ENCODE measurements at places on chromosomes 6 and 20.

DNA sequence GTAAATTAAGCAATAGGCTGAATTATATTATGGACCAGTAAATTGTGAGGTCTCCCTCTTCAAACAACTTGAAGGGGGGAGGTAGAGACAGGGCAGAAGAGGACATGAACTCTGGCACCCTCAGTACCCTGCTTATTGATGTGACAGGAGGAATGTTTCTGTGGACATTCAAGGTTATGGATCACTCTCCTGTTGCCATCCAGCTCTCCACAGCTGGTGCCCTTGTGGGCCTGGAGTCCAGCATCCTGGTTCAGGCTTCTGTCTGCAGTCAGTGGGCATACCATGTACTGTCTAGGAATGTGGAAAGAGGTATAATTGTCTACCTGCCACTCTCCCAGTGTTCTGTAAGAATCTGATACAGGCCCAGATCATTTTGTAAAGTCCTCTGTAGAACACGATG, 55.6 kb downstream of the FAM120B start:
- no peak for DNase-seq

GRCh38 chr6:99613705-99614429, 7.2 kb downstream of the PRDM13 start:
- DNase-seq: no peak

GRCh38 chr20:3093861-3094361, 9.4 kb upstream of the AVP start:
- no peak for DNase-seq

- no peak for DNase-seq
Observed at GRCh38 chr6:130968476-130968875, 94.6 kb downstream of the EPB41L2 start.

DNA sequence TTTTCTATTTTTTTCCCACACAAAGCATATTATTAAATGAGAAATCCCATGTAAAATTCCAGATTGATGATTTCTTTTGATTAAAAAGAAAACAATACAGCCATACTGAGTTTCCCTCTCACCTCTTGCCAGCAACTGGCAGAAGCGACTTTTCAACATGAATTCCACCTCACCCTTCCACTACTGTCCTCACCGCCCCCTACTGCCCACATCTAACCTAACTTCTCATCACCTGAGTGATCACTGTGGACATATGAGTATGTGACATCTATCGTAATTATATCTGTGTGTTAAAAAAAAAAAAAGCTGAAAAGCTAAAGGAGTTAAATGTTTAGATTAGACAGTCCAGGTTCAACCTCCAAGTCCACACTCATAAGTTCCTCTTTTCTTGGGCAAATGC, 528.6 kb downstream of the PRKN start:
- DNase-seq: no peak

DNA sequence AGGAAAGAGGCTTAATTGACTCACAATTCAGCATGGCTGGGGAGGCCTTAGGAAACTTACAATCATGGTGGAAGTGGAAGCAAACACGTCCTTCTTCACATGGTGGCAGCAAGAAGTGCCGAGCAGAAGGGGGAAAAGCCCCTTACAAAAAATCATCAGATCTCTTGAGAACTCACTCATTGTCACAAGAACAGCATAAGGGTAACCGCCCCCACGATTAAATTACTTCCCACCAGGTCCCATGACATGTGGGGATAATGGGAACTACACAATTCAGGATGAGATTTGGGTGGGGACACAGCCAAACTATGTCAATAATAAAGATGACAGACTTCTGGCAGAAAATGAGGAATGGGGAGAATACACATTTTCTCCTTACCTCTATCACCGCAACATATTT, 20.5 kb upstream of the OCSTAMP start:
- no peak for DNase-seq

DNA sequence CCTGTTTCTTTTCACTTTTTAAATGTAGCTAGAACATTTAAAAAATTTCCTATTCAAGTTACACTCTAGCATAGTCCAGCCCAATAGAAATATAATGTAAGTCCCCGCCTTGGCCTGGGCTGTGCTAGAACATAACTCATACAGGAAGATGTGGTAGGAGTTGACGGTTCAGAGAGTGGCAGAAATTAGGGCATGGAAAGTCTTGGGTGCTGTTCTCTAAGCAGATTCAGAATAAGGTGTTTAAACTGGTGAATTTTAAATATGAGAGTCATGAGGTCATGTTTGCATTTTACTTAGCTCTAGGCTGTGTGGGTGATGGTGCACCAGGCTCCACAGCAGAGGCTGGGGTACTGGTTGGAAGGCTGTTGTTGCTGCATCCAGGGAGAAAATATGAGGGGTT, 256.5 kb downstream of the FARS2 start:
- no peak for DNase-seq

DNA sequence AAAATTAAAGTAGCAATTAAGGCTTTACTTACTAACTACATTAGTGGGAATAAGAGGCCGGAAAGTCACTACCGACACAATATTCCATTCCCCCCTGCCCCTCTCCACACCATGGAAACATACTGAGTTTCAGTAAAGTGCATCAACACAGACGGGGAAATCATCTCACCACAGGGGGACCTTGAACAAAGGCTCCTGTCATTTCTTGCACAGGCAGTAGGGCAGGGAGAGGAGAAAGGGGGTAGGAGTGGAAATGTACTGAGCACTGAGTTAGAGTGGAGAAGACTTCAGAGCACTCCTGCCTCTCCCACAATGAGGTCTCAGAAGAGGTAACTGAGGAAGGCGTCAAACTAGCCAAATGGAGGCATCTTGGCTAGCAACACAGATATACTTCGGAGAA, 1426.9 kb upstream of the EYS start:
- no peak for DNase-seq

DNA sequence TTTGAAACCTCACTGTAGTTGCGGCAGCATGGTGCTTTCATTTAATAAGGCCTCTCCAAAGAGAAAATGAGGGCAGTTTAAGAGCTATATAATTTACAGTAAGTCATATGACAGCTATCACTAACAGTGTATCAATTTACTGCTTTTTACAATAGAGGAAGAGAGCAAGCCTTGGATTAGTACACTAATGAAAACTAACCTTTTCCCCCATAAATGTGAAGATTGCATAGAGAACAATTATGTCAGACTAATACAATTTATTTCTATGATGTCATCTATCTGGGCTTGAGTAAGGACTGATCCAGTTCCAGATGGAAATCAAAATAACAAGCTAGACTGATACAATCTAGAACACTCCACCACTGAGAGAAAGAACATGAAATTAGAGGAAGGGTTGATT, 78.1 kb upstream of the FAM83B start:
- DNase-seq: no peak

GRCh38 chr6:15337582-15337981, 91.7 kb downstream of the JARID2 start:
- no peak for DNase-seq

DNA sequence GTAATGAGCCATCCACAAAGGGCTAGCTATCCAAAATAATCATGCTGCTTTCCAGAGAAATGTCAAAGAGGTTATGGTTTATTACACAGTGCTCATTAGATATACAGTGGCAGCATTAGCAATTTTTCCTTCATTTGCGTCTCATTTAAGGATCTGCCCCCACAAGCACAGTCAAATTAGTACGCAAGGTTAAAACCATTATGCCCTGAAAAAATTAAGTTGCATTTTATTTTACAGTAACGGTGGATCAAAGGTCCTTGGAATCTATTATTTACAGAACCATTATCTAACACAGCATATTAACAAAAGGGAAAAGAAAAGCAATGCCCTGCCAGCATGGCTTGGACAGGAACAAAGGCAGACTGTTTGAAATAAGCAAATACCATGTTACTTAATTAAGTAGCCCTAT, 144.8 kb downstream of the PDSS2 start:
- no peak for DNase-seq

GRCh38 chr20:33900521-33901131, 89.5 kb downstream of the CHMP4B start:
- DNase-seq: no peak

DNA sequence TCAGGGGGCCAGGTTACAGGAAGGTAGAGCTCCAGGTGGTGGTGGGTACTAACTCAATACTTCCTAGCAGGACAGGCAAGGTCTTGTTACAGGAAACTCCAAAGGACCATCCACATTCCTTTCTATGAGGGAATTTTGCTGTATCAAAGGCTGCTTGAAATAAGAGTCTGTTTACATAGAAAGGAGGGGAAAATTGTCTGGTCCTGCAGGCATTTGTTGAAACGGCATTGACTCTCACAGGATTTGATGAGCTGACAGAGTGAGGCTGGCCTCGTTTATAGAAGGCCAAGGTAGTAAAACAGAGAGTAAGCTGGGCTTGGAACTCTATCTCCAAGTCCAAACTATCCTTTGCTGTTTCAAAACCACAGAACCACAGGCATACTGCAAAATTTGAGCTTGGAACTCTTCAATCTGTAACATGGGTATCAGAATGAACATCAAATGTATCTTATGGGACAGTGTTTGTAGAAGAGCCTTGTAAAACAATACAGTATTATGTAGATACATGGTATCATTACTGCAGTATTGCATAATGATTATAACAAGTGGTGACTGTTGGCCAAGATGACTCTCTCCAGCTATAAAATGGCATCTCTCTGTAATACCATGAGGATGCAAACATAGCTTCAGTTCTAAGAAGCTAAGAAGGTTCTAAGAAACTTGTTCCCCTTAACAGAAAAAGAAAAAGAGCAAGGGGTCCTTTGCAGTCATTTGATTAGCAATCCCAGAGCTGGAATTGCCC, 61.5 kb downstream of the TRAM2 start:
- DNase-seq: no peak

DNA sequence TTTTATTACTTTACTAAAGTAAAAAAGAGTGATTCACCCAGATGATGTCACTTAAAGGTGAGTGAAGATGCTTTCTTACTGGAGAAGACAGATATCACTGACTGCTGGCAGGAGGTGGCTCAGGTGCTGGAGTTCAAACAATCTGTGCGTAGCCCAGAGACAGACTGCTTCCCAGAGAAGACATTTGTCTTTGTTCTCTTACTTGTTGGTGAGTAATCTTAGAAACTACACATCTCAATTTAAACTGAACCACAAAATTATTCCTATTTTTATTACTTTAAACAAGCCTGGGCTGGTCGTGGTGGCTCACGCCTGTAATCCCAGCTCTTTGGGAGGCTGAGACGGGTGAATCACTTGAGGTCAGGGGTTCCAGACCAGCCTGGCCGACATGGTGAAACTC, 92.2 kb downstream of the CEP162 start:
- DNase-seq: no peak

- DNase-seq: no peak
Observed at GRCh38 chr6:133809406-133809805, 79.5 kb upstream of the TCF21 start.

- no peak for DNase-seq
Observed at GRCh38 chr20:53823121-53823764, 229.6 kb upstream of the ZNF217 start.

GRCh38 chr6:21099338-21100314, 493.9 kb upstream of the SOX4 start:
- DNase-seq: no peak

GRCh38 chr6:157980288-157981131, 1.2 kb upstream of the SYNJ2 start:
- DNase-seq: no peak

DNA sequence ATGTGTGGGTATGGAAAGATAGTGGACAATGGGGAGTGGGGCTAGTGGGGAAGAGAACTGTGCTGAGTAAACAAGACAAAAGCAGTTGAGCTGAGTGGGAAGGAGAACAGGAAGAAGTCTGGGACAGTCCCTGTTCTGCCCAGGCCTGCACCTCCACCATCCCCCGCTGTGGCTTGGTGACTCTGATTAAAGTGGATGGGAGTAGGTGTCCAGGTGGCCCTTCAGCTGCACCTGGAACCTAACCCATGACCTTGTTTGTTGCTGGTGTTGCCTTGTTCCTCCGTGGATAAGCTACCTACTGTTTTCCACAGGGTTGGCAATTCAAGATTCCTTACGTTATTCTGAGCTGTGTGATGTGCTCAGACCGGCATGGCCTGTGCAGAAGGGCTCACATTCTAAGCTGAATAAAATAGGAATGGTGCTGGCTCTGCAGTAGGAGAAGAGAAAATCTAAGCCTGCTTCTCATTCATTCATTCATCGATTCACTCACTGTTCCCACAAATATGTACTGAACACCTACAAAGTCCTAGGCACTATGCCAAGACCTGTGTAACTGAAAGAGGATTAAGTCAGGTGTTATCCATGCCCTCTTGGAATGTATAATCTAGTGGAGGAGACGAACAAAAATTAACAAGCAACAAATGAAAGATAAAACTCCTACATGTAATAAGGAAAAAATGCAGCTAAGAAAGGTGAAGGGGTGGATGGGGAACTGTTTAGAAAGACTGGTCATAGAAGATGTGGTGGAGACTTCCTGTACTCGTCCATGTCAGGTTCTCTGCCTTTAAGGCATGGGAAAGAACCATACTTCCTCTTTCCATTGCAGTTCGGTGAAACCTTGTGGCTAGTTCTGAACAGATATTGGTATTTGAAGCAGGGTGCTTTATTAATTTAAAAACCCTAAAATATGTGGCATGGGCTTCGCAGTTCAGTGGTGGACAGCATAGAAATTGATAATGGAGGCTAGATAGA, 10.1 kb upstream of the CALHM6 start:
- no peak for DNase-seq

- DNase-seq: no peak
Observed at GRCh38 chr20:32598606-32599005, 13.5 kb upstream of the NOL4L start.

DNA sequence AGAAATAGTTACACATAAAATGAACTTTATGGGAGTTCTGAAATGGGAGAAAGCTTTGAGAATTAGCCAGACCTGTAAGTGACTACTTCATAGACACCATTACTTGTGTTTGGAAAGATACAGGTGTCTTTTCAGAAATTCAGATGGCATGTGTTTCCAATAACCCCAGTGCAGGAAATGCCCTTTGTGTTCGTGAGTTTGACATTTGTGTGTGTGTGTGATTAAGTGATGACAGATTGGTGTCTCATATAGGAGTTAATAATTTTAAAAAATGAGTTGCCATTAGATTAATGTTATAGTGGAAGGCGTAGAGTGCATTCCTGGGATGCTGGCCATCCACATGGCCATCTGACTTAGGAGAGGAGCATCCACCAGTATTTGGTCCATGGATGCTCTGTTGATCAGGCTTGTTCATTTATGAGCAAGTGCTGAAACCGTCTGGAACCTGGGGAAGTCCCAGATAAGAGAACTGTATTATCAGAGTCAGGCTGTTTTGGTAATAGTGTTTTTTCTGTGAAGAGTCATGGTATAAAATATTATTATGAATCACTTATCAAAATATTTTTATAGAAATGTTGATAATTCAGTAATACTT, 3.1 kb downstream of the STK4 start:
- no peak for DNase-seq

- no peak for DNase-seq
Observed at GRCh38 chr6:139126255-139126654, 8.6 kb upstream of the HECA start.

GRCh38 chr6:154570505-154570904, 60.0 kb upstream of the CNKSR3 start:
- DNase-seq: no peak

DNA sequence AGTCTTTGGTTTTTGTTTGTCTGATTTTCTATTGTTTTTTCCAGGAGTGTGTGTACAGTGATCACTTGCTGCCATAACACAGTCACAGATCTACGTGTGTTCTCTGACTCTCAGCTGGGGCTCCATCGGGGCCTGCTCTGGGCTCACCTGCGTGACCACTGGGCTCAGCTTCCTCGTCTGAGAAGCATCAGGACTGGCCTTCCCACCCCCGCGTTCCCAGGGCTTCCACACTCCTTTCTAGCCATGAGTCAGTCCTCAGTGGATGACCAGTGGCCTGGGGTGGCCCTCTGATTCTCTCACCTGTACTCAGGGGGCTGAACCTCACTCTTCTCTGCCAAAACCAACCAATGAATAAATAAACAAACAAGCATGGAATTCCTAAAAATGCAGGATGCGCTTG, 14.5 kb downstream of the THBS2 start:
- no peak for DNase-seq

- no peak for DNase-seq
Observed at GRCh38 chr20:24727795-24728194, 221.3 kb upstream of the CST7 start.

Measured in stimulated activated CD8-positive, alpha-beta memory T cell treated with anti-CD3 and anti-CD28 coated beads, Interleukin-4, amount 100 ng/mL, for 4 hours (primary cell).